Neural progenitor cell (in vitro differentiated cells): ENCODE measurements at places on chromosomes 12 and 14. TPM values are rescaled to one million over a fixed set of nuclear protein-coding genes. Genes with fewer than 3 reads are reported as not detected.

Gene TAS2R31
- total RNA-seq: 7.8 and 13.2 TPM in 2 replicates

Gene TAS2R9
- total RNA-seq: not detected in 2 replicates

Gene ACOT4
- total RNA-seq: 0.65 TPM in 1 of 2 replicates, not detected in the other

Gene UNC79
- 2.1 and 2.2 TPM in 2 replicates for total RNA-seq

Gene TTC7B
- 19.0 and 20.6 TPM in 2 replicates for total RNA-seq

Gene PTPN6
- total RNA-seq: 4.4 and 6.0 TPM in 2 replicates

Gene KRT71
- total RNA-seq: not detected in 2 replicates

Gene ARF6
- 41.6 and 48.7 TPM in 2 replicates for total RNA-seq

Gene VASH1
- total RNA-seq: 10.3 and 20.1 TPM in 2 replicates

Gene RAB5B
- 62.9 and 64.5 TPM in 2 replicates for total RNA-seq

Gene ST8SIA1
- 1.8 and 1.9 TPM in 2 replicates for total RNA-seq

Gene SENP1
- total RNA-seq: 37.6 and 89.9 TPM in 2 replicates

Gene GALNT6
- total RNA-seq: 1.5 TPM in 1 of 2 replicates, not detected in the other

Gene TAS2R7
- total RNA-seq: not detected in 2 replicates

Gene TSHR
- total RNA-seq: not detected in 2 replicates

Gene CYP27B1
- total RNA-seq: 0.17 and 0.99 TPM in 2 replicates

Gene PAWR
- 80.6 and 103 TPM in 2 replicates for total RNA-seq

Gene SAMD15
- 2.2 and 2.4 TPM in 2 replicates for total RNA-seq

Gene SLC7A7
- total RNA-seq: 2.8 and 5.6 TPM in 2 replicates

Gene NDUFA9
- 46.4 and 67.7 TPM in 2 replicates for total RNA-seq

Gene RTN1
- total RNA-seq: 7.7 and 18.6 TPM in 2 replicates

Gene SIX4
- 28.8 and 32.9 TPM in 2 replicates for total RNA-seq

Gene LBHD2
- not detected in 2 replicates for total RNA-seq

Gene RNASE12
- total RNA-seq: not detected in 2 replicates

Gene CABP1
- 0.47 and 1.6 TPM in 2 replicates for total RNA-seq

Gene PTPRQ
- total RNA-seq: 0.07 and 0.22 TPM in 2 replicates

Gene PCK2
- 11.1 and 26.6 TPM in 2 replicates for total RNA-seq

Gene TTLL5
- 27.1 and 61.4 TPM in 2 replicates for total RNA-seq

Gene GLIPR1L1
- total RNA-seq: not detected in 2 replicates

Gene SSTR1
- total RNA-seq: not detected in 2 replicates
